ENCODE measurements at places on chromosomes 6 and 20. TPM values are rescaled to one million over a fixed set of nuclear protein-coding genes. Genes with fewer than 3 reads are reported as not detected.

Gene SYTL3
- total RNA-seq = 2.0 TPM

Gene EEF1A2
- 214 TPM for total RNA-seq

- DNase-seq = no peak
Measured at GRCh38 chr20:24837781-24838450, 111.2 kb upstream of the CST7 start.

DNA sequence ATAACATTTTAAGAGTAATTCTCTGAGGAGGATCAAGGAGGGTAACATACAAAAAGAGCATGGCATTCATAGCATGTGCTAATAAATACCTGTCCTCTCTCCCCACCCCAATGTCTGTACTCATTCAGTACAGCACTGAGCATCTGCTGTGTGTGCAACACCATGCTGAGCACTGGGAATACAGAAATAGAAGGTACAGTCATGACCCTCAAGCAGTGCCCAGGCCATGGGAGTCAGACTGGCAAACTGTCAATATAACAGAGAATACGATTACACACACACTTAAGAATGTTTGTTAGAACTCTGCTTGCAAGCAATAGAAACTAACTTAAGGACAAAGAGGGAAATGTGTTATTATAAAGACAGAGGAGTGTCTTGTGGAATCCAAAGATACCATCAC lies 24.7 kb upstream of the ZFAND3 start:
- no peak for DNase-seq

DNA sequence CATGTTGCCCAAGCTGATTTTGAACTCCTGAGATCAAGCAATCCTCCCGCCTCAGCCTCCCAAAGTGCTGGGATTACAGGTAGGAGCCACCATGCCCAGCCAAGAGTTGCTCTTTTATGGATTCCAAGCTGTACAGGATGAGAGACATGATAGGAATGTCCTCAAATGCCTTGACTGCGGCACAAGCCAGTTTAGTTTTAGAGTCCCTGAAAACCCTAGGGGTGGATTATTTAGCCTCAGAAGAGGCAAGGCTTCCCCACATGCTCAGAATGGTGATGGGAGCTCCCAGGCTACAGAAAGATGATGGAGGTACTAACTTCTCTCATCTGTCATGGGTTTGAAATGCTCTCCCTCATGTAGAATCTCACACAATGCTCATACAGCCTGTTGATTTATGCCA lies 280.5 kb upstream of the PRND start:
- no peak for DNase-seq

GRCh38 chr6:37713529-37714119 lies 15.9 kb upstream of the MDGA1 start:
- peak; percentile 43 for DNase-seq

- DNase-seq = no peak
Measured at GRCh38 chr6:69624944-69625343, 171.9 kb downstream of the LMBRD1 start.

GRCh38 chr6:47169785-47170616 lies 127.9 kb upstream of the ADGRF1 start:
- no peak for DNase-seq

DNA sequence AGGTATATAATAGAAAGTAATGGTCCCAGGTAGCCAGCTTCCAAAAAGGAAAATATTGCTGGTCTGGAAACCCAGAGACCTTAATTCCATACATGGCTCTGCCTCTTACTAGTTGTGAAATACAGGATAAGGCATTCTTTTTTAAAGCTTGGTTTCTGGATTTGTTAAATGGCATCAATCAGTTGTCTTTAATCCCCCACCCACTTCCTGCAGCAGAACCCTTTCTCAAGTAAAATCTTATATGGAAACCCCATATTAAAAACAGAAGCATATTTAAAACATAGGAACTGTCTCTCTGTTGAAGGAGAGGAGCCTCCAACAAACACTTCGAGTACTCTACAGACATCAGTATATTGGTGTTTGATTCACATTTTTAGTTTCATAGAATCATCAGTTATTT lies 6.2 kb upstream of the LCA5 start:
- no peak for DNase-seq

- no peak for DNase-seq
Measured at GRCh38 chr6:69994251-69994650, 127.9 kb downstream of the COL19A1 start.

DNA sequence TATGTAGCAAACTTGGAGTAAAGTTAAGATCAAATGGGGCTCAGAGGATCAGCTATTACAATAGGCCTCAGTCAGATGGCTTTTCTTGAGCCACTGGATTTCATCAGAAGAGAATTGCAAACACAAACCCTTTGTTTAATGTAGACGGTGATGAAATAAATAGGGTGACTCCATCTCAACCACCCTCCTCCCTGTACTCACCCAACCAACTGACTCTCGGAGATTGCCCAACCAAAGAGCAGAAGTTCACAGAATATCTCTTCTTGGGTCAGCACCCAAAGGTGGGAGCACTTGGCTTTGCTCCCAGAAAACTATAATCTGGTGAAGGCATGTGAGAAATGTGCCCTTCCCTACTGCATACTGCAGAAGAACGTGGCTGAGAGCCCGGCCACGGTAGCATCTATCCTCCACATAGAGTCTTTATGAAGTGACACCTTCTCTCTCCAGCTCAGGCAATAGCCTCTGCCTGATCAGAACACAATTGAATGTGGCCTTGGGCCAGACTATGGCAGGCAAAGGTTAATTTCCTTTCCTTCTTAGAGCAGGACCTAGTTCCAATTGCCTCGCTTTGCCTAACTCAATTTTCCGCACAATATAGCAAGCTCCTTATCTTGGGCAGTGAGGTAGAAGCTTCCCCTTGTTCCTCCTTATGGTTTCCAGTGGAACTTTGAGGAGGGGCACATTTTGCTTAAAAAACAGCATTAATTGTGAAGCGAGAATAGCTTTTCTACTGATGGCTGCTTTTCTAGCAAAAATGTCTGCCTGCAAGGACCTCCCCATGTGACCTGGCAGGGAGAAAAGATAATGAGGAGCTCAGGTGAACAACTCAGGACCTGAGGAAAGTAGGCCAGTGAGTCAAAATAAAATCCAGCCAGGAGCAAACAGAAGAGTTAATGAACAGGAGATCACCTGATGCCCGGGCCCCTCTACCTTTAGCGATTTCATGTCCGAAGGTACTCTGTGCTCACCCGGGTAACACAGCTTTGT lies 79.4 kb downstream of the GFOD1 start:
- no peak for DNase-seq

DNA sequence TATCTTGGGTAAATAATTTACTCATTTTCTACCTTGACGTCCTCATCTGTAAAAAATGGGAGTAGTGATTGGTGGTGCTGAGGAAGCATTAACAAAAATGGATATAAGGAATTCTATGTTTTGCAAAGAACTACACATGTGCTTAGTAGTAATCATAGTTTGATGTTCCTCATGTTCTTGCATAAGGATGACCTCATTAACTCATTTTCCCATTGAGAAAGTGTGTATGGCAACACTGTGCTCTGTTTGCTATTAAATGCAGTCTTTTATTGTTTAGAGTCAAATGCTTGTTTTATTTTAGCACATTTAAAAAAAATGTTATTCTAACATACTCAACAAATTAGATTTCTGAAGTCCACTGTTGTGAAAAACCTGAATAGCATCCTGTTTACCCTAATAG lies 211.2 kb upstream of the RSPO3 start:
- no peak for DNase-seq

DNA sequence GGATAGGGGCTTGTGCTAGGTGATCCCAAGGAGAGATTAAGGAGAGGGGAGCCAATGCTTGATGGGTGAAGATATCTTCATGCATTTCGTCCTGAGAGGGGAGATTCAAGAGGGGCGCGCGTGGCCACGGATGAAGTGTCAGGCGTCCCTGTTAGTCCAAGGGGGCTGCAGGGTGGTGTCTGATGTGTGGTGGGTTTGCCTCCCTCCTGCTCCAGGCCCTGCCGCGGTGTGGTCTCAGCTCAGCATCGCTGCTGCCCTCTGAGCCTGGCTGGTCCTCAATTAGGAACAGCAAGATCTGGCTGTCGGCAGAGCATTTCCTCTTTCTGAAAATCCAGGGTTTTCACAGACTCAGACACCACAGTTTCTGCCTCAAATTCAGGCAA lies 318.0 kb downstream of the THBS2 start:
- DNase-seq = no peak

DNA sequence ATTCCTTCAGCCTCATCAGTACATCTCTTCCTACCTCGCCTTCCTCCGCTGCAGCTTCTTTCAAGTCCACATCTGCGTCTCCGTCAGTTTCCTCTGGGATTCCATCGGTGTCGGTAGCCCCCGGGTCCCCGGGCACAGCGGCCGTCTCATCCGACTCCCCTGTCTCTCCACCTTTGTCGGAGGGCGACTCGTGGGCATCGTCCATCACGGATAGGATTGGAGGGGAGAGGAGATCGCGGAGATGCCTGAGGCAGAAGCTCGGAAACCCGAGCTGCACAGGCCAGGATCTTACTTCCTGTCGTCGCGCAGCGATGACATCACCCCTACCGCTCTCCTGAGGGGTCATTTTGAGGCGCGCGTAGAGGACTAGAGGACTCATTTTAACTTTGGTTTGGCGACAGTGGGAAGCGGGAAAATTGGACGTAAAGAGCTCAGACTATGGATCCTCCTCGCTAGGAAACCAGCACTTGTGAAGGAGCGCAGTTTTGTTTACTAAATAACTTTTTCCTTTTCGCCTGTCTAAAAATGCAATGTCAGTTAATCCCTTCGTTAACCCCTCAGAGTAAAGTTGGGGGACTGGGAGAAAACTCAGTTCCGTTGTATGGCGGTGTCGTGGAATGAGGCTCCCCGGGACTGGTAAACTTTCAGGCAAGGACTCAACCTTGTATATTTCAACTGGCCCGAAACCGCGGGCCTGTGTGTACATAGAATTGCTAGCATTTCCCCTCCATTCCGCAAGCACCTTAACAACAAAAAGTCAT lies at the start of gene TAF11:
TAF11 (minus strand) TSS at position 290 of the 761 bp plus-strand sequence; CDS start at position 205, 85 bp downstream.
- peak; percentile 85 for DNase-seq

DNA sequence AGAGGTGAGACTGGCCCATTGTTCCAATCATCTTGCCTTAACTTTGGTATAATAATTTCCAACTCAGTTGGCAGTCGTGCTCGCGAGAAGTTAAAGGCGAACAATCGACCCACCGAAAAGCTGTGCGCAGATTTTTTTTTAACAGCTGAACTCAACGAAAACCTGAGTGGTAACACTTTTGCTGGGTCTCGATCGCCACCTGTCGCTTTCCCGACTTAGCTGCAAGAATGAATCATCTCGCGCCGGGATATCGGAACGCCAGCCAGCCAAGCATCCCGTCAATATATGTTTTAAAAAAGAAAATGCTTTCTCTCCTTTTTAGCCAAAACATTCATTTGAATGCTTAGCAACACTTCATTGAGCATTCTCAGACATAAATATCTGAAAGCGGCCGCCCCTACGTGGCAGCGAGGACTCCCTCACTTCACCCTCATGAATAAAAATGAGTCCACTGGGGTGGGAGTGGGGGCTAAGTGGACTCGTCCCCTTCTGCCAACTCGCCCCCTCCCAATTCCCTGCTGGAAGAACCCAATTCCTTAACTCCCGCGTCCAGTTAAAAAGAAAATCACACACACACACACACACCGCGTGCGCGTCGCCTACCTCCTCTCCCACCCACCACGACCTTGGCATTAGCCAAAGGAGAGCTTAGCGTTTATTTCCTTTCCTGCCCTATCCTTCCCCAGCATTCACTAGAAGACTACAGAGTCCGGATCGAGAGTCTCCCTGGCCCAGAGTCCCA lies 1.5 kb downstream of the COL12A1 start:
- peak; percentile 56 for DNase-seq

All from occipital lobe (tissue), 3 donors.